Pons (tissue), 1 donor: ENCODE measurements at places on chromosomes 13 and 19.

- no peak for DNase-seq
These were observed at the start of gene SOHLH2 for GRCh38 chr13:36214163-36214921. TSS of gene SOHLH2 (minus strand) at chr13:36214556. CDS start at chr13:36214526, 30 bp downstream.

DNA sequence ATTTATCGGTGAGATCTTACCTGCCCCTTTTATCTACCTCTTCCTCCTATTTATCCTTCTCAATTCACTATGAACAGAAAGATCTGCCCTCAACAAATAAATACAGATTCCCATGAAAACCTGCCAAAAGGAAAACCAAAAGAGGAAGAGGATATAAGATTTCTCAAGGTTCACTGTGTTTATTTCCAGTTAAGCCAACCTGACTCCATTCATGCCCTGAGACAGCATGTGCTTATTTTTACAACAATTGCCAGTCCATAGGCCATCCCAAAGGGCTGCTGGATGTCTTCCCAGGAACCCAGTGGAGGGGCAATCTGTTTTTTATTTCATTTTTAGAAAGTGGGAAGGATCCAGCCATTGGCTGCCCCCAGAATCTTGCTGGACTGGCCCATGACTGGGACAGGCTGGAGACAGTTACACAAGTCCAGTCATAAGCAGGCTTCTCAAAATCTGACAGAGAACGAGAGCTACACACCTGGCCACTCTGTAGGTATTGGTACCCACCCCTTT is 209.1 kb downstream of the IRS2 start:
- no peak for DNase-seq

DNA sequence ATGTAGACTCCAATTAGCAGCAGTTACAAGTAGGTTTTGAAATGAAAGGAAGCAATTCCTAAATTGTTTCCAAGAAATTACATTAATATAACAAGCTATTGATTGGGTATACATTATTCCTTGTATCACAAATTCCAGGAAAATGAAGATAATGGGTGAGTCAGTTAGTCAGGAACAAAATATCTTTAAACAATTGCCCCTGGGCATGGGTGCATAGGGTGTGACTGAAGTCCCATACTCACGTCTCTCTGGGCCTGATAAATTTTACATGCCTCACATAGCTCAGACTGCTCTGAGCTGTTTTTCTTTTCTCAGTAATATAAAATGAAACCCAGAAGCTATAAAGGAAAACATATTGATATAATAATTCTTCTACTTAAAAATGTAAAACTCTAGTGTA is 87.8 kb downstream of the FNDC3A start:
- DNase-seq, result no peak

GRCh38 chr13:34419025-34419424 is 523.0 kb upstream of the NBEA start:
- no peak for DNase-seq

DNA sequence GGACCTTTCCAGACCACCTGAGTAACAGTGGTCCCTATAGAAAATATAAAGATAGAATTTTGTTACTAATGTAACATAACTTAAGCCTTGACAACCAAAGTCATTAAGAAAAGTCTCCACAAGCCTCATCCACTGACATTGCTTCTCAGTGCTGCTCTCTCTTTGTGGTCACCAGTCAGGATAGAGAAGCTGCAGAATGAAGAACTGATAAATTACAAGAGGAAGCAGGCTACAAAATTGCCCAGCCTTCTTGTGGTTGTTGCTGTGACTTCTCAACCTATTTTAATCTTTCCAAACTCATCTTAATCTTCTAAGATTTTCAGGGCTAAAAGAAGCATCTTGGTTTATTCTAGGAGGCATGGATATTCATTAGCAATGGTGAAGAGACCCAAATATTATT is 343.8 kb downstream of the MZT1 start:
- DNase-seq, result peak; percentile 15

GRCh38 chr19:48674921-48675824 is 2.4 kb upstream of the NTN5 start:
- peak; percentile 89 for DNase-seq

- DNase-seq, result peak; percentile 32
These were observed 21.9 kb downstream of the ANKRD27 start for GRCh38 chr19:32652894-32653598.

DNA sequence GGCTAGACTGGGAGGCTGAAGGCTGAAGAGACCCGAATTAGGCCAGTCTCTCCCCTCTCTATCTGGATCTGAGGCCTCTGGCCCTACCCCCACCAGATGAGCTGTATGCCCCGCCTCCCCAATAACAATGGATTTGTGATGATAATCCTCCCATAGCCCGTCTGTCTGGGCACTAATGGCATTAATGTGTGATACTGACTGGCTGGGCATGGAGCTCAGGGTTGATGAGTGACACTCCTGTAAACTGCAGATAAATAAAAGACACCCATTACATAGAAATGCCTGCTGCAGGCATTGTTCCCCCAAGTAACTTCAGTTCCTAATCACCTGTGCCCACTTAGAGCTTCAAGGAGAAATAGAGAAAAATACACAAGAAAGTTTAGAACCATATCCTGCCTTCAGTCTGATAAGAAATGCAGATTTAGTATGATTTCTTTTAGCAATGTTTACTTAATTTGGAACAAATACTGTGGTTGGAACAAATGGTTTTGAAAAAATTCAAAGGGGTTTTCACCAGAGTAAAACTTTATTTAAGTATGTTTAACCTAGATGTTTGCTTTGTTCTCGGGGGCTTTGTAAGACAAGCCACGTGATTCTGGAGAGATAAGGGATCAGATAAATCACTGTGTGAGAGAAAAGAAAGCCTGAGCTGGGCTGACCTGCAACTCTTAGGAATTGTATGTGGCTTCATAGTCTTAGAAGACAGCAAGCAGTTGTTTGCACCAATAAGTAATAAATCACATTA is 60.3 kb downstream of the TNFRSF19 start:
- DNase-seq, result no peak

- DNase-seq, result no peak
These were observed 3.5 kb upstream of the ATP4B start for GRCh38 chr13:113661509-113661908.

GRCh38 chr19:3987619-3988371 is 2.5 kb upstream of the EEF2 start:
- peak; percentile 80 for DNase-seq

- no peak for DNase-seq
These were observed 20.6 kb downstream of the MTMR6 start for GRCh38 chr13:25266706-25267105.

DNA sequence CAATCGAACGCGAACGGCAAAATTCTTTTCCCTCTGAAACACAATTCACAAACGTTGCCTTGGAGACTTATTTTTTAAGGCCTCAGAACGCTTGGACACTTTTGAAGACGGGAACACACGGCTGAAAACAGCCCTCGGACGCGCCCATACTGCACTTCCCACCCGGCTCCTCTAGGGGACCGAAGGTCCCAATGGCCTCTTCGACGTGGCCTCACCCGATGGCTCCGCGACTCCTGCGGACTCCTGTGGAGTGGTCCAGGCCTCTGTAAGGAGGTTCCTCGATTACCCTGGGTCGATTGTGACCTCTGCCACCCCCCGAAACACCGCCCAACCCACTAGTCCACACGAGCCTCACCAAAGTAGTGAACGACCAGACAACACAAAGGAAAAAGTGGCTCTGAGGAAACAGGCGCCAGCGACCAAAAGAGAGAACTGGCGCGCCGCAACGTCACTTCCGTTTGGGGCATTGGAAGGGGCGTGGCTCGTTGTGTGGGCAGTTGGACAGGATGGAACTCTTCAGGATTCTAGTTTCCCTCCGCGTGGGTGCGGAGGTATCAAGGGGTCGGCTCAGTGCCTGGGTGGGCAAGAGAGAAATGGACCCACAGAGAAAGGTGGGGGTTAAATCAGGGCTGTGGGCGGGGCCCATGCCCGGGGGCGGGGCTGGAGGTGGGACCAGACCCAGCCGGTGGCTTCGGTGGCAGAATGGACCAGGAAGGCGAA is at the start of gene ZNF560:
ZNF560 (minus strand) TSS at position 434 of the 720 bp plus-strand sequence. CDS start 23,303 bp downstream, outside the sequence.
- no peak for DNase-seq

- DNase-seq, result no peak
These were observed 6.2 kb downstream of the TINCR start for GRCh38 chr19:5561559-5561958.

- DNase-seq, result peak; percentile 29
These were observed 962 bp upstream of the IRS2 start for GRCh38 chr13:109787135-109787954.

- no peak for DNase-seq
These were observed 20.2 kb downstream of the CERS1 start for GRCh38 chr19:18875726-18876125.

DNA sequence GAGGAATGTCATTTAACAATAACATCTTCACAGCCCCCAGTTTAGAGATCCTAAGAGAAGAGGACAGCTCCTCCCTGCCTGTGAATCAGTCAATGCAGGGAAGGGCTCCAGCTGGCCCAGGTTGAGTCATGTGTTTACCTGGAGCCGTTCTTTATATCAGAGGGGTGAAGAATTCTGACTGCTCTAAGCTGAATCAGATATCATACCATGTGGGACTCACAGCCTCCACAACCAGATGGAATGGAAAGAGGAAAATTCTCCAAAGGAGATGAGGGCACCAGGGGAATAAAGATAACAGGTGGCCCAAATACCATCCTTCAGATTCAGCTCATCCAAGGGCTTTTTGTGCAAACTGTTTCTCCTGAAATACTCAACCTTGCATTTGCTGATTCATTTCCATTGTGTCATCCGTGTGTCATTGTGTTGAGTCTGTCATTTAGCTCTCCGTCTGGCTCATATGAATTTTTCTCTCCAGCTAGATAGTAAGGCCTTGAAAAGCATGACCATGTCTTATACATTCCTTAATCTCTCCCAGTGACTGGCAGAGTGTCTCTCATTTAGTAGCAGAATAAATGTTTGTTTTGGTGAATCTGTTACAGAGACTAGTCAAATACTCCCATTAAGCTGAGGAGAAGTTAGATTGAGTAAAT is 217.9 kb downstream of the RFC3 start:
- DNase-seq, result no peak

DNA sequence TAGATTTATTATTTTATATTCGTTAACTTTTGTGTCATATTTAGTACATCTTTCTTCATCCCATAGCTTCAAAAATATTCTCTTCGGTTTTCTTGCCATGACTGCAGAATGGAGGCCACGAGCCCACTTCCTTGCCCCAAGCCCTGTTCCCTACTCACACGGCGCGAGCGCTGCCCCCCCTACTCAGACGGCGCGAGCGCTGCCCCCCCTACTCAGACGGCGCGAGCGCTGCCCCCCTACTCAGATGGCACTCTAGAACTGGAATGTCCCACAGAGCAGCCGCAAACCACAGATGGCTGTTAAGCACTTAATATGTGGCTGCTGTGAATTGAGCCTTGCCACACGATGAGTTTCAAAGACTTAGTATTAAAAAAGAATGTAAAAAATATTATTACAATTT is 102.2 kb upstream of the PEG3 start:
- no peak for DNase-seq

GRCh38 chr13:113506025-113506685 is 15.6 kb upstream of the DCUN1D2 start:
- no peak for DNase-seq

DNA sequence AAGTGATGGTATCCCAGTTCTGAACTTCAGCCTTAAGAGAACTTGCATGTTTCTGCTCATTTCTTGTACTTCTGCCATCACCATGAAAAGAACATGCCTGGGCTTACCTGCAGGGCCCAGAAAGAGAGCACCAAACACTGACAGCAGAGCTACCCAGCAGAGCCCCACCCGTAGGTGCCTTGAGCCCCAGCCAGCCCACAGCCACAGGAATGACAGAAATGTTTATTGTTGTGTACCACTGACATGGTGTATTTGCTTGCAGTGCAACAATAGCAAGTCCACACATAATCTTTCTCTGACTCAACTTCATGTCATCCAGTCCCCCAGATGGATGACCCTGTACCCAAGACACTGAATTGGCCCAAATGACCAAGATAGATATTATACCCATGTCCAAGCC is 195.2 kb downstream of the TSHZ3 start:
- DNase-seq, result no peak

- DNase-seq, result no peak
These were observed 12.8 kb downstream of the SMAD9 start for GRCh38 chr13:36907266-36907665.

- DNase-seq, result no peak
These were observed 196.5 kb downstream of the GPC6 start for GRCh38 chr13:93422980-93423543.

DNA sequence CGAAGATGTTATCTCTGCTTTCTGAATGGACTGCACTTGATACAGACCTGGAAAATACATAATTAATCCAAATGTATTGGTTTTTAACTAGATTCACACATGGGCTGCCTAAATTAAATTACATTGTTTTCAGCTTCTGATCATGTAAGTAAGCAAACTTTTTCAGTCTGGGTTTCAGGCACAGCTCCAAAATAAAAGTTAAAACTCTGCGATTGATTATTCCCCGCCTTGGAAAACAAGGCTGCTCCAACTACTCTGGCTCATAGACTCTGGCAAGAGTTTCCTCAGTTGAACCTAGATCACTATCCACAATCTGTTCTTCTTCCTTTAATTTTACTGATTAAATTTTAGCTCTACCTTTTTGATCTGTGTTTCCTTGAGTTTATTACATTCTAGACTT is 526.0 kb upstream of the SPRY2 start:
- DNase-seq, result no peak

DNA sequence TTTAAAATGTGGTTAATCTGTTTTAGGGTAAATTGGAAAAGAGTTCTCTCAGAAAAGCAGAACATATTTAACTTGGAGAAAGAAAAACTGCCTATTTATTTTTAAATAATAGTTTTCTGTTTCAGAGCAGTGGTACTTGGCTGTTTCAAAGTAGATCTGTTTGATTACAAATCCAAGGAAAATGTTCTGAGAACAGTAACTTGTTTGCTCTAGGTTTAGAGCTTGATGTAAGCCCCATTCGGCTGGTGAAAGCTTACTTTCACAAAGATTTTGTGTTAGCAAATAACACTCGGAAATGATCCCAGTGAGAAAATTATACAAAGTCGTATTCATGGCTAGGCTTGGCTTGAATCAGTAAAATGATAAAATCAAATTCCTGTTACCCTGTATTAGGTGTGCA is 395.8 kb upstream of the GPC6 start:
- DNase-seq, result peak; percentile 54

DNA sequence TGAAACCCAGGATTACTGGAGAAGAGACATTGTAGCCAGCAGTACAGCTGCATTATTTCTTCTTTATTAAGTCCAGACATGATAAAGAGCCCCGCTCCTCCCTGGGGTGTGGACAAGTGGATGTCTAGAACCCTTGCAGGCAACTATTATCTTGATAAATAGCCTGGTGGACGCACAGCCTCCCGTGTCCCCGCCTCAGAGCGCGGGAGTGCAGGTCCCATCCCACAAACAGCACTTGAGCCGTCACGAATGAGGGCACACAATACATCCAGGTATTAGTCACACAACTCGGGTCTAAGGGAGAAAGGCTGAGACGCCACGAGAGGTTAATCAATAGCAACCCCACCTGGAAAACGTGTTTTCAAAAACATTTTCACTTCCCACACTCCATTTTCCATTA is 213.2 kb upstream of the SOX1 start:
- DNase-seq, result no peak

GRCh38 chr13:46961719-46962118 is 64.9 kb upstream of the HTR2A start:
- DNase-seq, result peak; percentile 7

- DNase-seq, result no peak
These were observed 4.3 kb upstream of the LRRC8E start for GRCh38 chr19:7883796-7884570.

- peak; percentile 54 for DNase-seq
These were observed 36.7 kb downstream of the CAPN12 start for GRCh38 chr19:38707512-38708114.
